ENCODE measurements at places on chromosomes 13 and 19. TPM values are rescaled to one million over a fixed set of nuclear protein-coding genes. Genes with fewer than 3 reads are reported as not detected.

Gene TGFBR3L
- total RNA-seq: 4.3 TPM

DNA sequence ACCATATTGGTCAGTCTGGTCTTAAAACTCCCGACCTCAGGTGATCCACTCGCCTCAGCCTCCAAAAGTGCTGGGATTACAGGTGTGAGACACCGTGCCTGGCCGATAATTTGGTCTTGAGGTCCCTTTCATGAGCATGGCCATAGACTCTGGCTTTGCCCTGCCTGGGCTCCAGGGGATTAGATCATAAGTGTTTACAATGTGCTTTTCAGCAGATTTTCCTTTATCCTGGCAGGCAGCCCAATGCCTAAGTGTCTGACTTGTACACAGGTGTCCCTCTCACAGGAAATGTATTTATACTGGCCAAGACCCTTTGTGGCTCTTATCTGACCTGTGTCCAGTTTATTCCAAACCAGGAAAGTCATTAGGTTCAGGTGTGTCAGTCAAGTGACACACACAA is 15.9 kb downstream of the BCAM start:
- no peak for DNase-seq

DNA sequence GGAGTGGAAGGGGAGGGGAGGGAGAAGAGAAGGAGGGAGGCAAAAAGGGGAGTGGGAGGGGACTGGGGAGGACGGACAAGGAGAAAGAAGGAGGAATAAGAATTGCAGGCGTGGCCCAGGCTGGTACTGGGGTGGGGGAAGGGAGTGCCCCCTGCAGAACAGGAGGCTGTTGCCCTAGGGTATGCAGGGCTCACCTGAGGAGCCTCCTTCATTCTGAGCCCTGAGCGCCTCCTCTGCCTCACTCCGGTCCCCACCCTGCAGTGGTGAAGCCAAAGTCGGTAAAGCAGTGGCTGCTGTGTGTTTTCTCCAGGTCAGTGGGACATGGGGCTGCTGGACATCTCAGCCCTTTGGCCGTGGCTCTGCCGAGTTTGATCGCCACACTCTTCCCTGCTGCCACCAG is 9.1 kb upstream of the CDC16 start:
- DNase-seq: no peak

- DNase-seq: no peak
These were observed 448.2 kb downstream of the LIG4 start for GRCh38 chr13:107767119-107767518.

- no peak for DNase-seq
These were observed 138.0 kb downstream of the TNFSF13B start for GRCh38 chr13:108407495-108407894.

DNA sequence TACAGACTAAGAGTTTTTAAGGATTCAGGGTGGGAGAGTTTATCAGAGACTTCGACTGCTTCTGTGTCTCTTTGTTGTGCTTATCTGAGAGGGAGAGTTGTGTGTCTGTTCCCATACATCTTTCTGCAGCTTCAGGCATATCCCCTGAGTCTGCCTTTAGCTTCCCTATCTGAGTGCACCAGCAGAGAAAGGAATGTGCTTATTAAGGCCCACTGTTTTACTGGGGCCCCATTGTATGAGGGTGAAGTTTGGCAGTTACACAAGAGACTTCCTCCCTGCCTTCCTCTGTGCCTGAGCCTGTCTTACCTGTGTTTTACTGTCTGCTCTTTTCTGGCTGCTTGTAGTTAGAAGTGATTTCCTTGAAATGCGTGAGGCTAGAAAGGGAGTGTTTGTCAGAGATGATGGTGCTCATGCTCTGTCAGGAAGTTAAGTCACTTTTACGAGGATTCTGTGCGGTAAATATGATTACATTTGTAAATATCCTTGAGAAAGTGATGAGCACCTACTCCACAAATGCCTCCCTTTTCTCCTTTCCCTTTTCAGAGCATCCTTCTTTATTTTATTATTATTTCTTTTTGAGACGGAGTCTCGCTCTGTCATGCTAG is 1228.9 kb upstream of the MIR17HG start:
- DNase-seq: no peak

GRCh38 chr13:79935121-79935520 is 405.8 kb downstream of the SPRY2 start:
- no peak for DNase-seq

DNA sequence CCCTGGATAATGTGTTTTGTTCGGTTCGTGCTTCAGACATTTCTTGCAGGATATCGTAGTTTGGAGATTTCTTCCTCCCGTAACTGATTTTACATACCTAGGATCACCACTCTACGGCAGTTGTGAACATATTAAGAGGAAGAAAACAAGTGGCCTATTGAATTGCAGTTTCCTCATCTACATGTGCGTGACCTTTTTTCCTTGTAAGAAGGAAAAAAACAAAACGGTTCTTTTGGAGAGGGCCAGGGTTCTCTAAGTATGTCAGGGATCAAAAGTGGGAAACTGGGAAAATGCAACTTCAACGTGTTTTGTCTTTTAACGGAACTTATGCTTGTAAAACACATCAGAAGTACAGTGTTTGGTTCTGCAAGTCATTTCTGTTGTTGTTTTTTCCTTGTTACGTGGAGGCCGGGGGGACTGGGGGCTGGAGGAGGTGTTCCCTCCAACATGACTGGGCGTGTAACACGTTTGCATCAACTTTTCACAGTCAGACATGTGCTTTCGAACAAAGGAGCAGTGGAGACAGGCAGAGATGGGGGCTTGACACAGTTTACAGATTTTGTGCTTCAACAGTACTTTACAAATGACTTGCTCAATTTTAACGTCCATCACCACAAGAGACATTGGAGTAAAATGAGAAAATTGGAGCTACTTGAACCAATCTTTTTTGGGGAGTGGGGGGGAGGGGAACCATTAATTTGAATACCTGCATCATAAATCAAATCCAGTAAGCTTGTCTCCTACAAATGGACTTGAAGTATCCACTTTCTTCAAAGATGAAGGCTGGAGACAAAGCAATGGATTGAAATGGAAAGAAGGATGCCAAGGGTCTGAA is 3.8 kb downstream of the ZC3H4 start:
- no peak for DNase-seq

DNA sequence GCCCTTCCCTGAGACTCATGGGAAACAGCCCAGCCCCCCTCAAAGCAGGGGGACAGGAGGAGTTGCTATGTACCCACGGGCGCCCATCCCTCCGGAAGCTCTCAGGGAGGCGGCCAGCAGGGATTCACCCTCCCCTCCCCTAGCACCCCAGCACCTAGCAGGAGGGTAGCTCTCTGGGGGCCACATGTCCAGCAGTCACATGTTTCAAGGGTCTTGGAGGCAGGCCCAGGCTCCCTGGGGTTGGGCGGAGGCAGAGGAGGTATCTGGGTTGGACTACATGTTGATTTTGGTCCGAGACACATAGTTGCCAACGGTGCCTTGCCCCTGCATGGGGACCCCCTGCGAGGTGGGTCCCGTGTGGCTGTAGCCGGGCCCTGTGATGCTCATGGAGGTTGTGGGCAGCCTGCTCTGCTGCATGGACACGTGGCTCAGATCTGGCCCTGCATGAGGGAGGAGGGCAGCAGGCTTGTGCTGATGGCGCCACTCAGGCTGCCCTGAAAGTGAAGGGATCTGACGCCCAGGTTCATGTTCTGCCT is 7.0 kb upstream of the RNF6 start:
- DNase-seq: no peak
